SHP77 (cell line): ENCODE measurements at places on chromosomes 16 and 17.
A peak's percentile ranks its signal among the peaks of the same experiment; 100 is the strongest.

DNA sequence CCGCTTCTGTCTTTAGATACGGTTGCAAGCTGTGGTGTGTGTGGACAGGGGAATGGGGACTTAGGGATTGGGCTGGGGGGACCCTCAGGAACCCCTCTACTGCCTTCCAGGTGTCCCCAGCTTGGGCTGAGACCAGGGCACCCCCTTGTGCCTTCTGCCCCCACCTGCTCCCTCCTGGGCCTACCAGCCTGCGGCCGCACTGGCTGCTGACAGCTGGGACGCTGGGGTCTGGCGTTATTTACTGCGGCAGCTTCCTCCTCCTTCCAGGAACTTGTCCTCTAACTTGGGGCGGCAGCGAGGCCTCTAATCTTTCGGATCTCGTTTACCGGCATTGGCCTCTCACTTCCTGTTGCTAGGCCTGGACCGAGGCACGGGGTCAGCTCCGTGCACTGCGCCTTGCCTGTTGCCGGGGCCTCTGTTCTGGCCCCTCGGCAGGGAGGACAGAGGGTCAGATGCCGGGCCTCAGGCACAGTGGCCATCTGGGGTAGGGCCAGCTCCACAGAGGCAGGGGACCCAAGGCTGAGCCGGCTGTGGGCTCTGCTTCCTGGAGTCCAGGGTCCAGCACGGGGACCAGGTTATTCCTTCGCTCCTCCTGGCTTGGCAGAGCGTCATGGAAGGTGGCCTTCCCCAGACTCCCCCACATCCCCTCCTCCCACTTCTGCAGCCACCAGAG, 31.8 kb downstream of the TMEM235 start:
- peak; percentile 24 for DNase-seq

GRCh38 chr17:40247926-40248495, 28.9 kb downstream of the WIPF2 start:
- DNase-seq = no peak

DNA sequence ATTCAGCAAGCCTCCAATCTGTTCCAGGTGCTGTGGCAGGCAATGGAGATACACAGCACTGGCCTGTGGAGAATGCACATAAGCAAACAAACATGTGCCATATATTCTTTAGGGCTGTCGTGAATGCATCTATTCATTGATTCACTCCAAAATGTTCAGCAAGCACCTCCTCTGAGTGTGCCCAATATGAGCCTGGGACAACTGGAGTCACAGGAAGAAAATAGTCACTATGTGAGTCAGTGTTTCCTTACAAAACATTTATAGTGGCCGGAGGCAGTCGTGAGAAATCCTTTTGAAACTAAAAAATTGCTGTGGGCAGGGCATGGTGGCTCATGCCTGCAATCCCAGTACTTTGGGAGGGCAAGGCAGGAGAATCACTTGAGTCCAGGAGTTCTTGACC, 310.1 kb downstream of the CA10 start:
- DNase-seq = no peak

- DNase-seq = peak; percentile 37
Measured at GRCh38 chr16:28538733-28539596, at the start of gene NUPR1. NUPR1 (minus strand) TSS chr16:28538974; CDS start chr16:28538907, 67 bp downstream.

DNA sequence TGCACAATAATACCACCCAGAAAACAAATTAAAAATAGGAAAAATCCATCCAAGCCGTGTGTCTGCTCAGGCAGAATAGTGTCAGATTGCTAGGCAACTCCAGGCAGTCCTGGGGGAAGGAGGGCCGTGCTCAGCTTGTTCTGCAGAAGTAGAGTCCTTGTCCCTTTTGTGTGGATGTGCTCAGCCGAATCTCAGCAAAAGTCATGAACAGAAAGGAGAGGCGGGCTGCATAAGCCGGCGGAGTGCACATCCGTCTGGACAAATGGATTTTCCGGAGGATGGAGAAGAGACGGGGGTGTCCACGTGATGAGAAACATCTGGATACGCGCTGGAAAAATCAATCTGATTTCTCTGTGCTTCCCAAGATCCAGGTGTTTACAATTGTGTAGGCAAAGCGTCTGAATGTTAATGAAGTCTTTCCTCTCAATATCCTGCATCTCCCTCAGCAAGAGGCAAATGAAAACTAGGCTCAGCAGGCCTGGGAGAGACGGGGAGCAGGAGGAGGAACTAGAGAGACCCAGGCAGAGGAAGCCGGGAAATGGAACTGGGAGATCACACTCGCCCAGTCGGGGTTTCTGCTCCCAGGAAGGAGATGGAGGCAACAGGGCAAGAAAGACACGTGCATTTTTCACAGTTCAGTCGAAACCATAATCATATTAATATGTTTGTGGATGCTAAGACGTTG, 7.7 kb upstream of the RBFOX3 start:
- DNase-seq = no peak

DNA sequence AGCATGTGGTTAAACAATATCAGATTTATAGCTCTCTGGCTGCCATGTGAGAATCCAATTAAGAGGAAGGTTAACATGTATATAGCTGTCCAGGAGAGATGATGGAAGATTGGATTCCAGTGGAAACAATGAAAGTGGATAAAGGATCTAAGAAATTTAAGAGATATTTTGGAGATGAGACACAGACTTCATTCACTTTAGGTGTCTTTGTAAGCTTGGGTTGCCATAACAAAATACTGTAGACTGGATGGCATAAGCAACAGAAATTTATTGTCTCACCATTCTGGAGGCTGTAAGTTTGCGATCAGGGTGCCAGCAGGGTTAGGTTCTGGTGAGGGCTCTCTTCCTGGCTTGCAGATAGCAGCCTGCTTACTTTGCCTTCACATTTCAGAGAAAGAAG, 155.9 kb upstream of the MYOCD start:
- DNase-seq = no peak

DNA sequence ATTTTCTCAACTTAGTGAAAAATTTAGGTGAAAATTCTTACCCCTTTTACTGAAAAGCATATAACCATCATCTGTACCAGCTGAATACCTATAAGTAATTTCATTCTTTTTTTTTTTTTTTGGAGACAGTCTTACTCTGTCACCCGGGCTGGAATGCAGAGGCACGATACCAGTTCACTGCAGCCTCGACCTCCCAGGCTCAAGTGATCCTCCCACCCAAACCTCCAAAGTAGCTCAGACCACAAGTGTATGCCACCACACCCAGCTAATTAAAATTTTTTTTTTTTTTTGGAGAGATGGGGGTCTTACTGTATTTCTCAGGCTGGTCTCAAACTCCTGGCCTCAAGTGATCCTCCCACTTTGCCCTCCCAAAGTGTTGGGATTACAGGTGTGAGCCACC, 33.8 kb downstream of the TUBD1 start:
- DNase-seq = no peak

DNA sequence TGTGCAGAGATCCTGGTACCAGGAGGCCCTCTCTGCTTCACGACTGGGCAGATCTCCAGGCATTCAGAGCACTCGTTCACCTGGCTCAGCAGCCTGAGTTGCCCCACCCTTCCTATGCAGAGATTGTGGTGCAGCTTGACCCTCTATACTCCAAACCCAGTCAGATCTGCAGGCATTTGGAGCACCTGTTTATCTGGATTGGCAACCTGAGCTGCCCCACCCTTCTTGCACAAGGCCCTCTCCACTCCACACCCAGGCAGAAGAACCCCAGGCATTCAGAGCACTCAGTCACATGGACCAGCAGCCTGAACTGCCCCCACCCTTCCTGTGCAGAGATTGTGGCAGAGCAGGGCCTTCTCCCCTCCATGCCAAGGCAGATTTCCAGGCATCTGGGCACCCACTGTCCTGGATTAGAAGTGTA, 88.4 kb upstream of the CDH5 start:
- DNase-seq = no peak

GRCh38 chr17:2053380-2054261, 1.3 kb upstream of the HIC1 start:
- DNase-seq = peak; percentile 78

GRCh38 chr17:7959503-7960253, 27.7 kb downstream of the CNTROB start:
- no peak for DNase-seq

- no peak for DNase-seq
Measured at GRCh38 chr16:29696881-29697331, 17.9 kb downstream of the QPRT start.

DNA sequence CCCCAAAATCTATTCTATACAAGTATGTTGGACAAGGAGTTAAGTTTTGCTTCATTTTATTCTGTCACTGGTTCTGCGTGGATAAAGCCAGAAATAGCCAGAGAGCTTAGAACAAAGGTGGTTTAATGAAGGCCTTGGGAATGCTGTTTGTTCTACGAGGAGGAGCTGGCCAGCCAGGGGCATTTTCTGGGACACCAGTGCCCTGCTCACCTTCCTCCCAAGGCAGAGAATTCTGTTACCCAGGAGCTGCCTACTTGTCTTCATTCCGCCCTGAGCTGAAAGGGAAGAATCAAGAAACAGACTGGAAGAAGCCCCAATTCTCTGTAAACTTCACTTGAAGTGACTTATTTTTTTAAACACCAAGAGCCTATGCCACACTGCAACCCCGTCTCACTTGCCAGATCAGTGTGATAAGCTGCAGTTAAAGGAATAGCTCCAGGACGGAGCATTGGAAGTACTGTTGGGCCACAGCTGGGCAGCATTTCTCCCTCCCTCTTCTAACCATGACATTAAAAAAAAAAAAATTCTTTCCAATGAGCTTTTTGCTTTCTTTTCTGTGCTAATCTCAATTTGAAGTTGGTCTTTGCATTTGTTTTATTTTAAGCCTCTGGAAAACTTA, 149.8 kb upstream of the DYNLRB2 start:
- DNase-seq = no peak

DNA sequence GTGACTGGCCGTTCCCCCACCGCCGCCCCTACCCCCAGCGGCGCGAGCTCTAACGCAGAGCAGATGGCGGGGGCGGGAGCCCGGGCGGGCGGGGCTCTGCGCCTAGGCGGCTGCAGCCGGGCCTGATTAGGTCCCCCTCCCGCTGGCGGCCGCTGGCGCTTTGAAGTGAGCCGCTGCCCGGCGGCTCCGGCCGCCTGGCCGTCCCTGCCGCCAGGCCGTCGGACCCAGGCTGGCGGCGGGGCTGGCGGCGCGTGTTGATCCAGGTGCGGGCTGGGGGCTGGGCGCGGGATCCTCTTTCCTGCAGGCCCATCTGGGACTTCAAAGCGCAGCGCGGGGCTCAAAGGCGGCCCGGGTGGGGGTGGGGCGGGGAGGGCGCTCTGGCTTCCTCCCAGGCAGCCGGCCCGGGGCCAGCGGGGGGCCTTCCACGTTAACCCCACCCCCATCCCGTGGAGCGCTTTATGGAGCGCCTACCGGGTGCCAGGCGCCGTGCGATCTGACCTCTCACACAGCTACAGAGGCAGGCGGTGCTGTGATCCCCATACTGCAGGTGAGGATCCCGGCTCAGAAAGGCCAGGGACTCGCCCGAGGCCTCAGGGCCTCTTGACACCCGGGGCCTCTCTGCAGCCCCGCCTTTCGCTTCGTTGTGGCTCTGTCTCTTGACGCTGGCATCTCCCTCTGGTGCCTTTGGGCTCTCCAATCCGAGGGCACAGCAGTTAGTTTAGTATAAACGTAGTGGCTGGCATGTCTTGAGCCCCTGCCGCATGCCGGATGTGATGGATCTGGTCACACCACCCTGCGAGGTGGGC, 80.0 kb upstream of the NKD1 start:
- peak; percentile 70 for DNase-seq

GRCh38 chr16:30780021-30780420, 7.0 kb downstream of the ZNF629 start:
- DNase-seq = no peak

- DNase-seq = no peak
Measured at GRCh38 chr17:3007651-3008121, 55.7 kb downstream of the OR1D5 start.

DNA sequence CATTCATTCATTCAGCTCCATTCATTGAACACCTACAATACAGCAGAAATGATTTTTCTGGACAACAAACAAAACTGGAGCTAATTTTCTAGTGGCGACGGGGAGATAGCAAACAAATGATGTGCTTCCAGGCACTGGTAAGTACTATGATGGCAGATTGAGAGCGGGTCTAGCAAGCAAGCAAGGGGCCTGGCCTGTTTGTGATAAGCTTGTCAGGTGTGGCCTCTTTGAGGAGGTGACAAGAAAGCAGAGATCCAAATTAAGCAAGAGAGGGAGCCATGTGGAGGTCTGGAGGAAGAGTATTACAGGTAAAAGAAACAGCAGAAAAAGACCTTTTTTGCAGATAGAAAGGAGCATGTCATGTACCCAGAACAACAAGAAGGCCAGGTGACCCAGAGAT, 216.1 kb upstream of the CPHXL start:
- no peak for DNase-seq

- no peak for DNase-seq
Measured at GRCh38 chr16:20853143-20853542, 46.8 kb downstream of the REXO5 start.

GRCh38 chr16:52832771-52833170, 219.9 kb downstream of the CHD9NB start:
- DNase-seq = no peak

GRCh38 chr17:29291163-29291752, 2.7 kb downstream of the NUFIP2 start:
- DNase-seq = peak; percentile 65

GRCh38 chr16:23131036-23131435, 18.2 kb downstream of the USP31 start:
- no peak for DNase-seq

- DNase-seq = no peak
Measured at GRCh38 chr17:9116861-9117568, 95.7 kb downstream of the NTN1 start.

GRCh38 chr17:79836972-79837887, 2.0 kb downstream of the CBX4 start:
- DNase-seq = peak; percentile 76

GRCh38 chr16:67448580-67448979, 17.7 kb downstream of the HSD11B2 start:
- no peak for DNase-seq

- DNase-seq = no peak
Measured at GRCh38 chr16:80947708-80948625, 58.7 kb downstream of the CMC2 start.
